Globus pallidus (tissue), 1 donor: ENCODE measurements at places on chromosomes 11 and 22.
A peak's percentile ranks its signal among the peaks of the same experiment; 100 is the strongest.

GRCh38 chr11:46305295-46305694 is 27.8 kb downstream of the CREB3L1 start:
- DNase-seq, result no peak

DNA sequence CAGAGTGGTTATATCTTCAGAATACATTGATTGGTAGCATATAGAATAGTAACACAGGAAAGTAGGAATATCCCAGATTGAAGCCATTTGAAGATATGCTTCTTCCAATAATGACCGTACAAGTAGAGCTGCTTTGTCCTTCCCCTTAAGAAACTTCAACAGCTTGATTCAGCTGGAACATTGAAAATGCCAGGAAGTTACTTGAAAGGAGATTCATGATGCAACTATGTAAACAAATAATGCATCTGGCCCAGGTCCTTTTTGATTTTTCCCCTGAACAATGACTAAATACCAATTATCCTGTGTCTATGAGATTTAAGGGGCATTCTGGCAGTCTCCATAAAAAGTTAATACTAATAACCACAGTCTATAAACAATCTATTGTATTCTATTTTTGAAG is 3.0 kb downstream of the DKK3 start:
- DNase-seq, result no peak

GRCh38 chr22:27329966-27330645 is 471.4 kb downstream of the MN1 start:
- DNase-seq, result no peak

DNA sequence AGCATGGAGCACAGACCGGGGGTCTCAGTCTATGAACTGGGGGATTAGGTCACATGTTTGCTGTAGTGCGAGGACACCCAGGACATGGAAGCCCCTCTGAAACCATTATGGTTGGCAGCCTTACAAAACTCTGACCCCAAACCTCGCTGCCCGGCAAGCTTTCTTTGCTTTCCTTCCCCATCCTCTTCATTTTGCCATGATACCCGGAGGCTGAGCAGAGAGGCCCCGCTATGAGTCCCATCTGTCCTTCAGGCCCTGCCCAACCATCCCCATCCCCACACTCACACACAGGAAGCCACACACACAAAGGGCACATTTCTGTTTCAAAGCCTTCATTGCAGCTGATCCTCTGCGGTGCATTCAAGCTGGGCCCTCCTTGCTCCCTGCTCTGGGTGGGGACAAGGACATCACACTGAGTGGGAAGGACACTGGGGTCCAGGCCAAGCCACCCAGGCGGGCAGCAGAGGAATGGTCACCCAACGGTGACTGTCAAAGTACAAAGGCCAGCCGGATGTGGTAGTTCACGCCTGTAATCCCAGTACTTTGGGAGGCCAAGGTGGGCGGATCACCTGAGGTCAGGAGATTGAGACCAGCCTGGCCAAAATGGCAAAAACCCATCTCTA is 176.5 kb downstream of the CTTN start:
- DNase-seq, result no peak

GRCh38 chr11:8263769-8264410 is at the start of gene LMO1:
TSS of gene LMO1 (minus strand) at chr11:8263878. CDS start at chr11:8263362, 516 bp downstream.
- peak; percentile 58 for DNase-seq

- DNase-seq, result no peak
Measured at GRCh38 chr22:41302021-41302767, 869 bp downstream of the ZC3H7B start.

DNA sequence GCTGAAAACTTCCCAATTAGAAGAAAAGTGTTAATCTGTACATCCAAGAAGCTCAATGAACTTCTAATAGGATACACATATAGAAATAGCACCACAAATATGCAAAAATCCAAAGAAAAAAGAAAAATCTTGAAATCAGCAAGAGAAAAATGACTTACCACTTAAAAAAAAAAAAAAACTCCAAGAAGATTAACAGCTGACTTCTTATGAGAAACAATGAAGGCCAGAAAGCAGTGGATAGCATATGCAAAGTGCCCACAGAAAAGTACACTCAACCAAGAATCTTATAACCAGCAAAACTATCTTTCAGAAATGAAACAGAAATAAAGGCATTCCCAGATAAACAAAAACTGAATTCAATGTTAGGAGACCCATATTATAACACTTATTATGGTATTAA is 29.9 kb upstream of the OR5B12 start:
- no peak for DNase-seq

DNA sequence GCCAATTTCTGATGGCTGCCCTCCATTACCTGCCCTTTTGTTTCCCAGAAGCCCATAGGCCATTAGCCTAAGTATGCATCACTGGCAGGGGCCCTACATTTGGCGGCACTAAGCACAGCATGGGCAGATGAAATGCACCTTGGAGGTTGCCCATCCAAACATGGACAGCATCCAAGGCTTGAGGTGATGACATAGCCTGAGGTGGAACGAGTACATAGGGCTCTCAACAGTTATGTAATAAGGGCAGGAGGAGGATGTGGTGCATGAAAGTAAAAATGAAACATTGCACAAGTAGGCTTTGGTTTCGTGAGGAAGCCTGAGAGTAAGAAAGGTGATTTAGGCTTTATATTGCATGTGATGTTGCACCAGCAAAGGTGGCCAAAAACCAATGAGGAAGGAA is 148.1 kb downstream of the FAM76B start:
- no peak for DNase-seq

GRCh38 chr22:43180670-43181069 is 6.3 kb downstream of the TTLL12 start:
- no peak for DNase-seq

GRCh38 chr11:72466410-72466809 is 32.1 kb upstream of the CLPB start:
- no peak for DNase-seq

DNA sequence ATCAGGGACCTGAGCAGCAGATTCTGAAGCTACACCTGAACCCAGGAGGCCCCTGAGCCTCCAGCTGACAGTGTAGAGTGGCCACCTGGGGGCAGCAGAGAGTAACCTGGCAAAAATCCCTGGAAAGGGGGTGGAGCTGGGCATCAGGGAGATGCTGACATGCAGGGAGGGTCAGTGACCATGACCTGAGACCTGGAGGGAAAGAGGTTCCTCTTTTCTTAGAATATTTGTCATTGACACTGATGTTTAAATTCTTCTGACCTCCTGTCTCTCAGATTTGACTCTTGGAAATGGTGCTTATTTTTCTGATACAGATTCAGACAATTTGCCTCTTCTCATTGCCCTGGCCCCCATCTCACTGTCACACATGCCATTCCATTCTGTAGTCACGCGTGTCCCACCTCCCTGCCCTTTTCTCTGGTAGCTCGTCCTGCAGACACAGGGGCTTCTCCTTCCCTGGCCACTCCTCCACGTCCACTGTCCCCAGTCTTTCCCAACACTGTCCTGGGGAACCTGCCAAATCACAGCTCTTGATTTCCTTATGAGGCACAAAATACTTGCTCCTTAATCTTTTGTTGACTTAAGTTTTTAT is 117.2 kb upstream of the IGLL5 start:
- DNase-seq, result no peak

DNA sequence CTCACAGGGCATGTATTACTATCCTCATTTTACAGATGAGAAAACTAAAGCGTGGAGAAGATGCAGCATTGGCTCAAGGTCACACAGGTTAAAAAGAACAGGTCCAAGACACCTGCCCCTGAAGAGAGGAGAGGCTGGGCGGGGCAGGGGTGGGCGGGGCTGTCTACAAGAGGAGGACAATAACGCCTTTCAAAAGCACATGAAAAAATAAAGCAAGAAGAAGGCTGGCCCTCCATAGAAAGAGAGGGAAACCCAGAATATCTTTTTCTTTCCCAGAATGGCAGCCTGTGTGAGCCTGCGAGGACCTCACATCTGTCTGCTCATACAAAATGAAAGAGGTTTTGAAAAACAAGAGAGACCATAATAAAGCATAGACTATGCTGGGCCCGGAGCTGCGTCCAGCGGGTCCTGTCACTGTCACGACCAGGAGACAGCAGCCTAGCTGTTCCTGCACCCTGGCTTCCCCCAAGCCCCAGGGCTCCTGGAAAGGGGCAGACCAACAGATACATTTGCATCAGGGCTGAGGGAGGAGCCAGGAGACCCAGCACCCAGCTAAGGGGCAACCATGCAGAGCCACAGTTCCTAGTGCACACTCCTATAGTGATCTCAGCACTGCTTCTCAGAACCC is 61.6 kb downstream of the DSCAML1 start:
- peak; percentile 82 for DNase-seq

DNA sequence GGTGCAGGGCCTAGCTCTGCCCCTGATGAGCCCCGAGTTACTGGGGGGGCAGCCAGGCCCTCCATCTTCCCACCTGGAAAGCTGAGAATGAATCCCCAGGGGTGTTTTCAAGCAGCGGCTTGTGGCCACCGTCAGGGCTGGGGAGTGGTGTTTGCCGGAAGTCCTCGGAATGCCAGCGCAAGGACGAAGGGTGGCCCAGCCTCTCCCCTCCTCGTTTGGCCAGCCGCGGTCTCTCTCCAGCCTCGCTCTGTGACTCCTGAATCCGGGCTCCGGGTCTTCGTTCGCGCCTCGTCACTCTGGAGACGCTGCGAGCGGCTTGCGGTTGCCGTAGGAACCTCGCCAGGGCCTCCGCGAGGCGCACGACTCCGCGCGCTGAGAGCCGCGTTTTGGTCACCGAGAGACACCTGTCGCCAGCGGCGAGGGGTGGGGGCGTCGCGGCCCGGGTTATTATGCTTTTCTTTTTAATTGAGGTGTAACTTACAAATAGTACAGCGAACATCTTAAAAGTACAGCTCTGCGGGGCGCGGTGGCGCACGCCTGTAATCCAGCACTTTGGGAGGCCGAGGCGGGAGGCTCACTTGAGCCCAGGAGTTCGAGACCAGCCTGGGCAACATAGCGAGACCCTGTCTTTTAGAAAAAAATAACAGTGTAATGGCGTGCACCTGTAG is 6.3 kb upstream of the KDELR3 start:
- DNase-seq, result peak; percentile 60

GRCh38 chr22:21646608-21647590 is 4.8 kb downstream of the SDF2L1 start:
- peak; percentile 67 for DNase-seq

- no peak for DNase-seq
Measured at GRCh38 chr11:116852261-116853031, 15.0 kb upstream of the APOA1 start.

DNA sequence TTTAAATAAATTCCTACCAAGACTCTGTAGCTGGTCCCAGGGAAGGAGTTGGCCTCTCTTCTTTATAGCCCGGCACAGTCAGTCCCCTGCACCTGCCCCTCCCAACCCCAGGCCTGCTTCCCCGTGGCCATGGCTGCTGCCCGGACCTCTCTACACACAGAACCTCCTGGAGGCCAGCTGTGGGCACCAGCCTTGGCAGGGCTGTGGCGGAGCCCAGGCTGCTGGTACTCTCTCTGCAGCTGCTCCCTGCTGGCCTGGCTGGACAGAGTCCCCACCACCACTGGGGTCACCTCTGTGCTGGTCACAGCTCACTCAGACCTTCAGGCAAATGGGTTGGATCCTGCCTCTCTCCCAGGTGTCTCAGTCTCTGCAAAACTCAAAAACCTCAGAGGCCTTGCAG is 69.3 kb downstream of the LRP5 start:
- DNase-seq, result no peak

DNA sequence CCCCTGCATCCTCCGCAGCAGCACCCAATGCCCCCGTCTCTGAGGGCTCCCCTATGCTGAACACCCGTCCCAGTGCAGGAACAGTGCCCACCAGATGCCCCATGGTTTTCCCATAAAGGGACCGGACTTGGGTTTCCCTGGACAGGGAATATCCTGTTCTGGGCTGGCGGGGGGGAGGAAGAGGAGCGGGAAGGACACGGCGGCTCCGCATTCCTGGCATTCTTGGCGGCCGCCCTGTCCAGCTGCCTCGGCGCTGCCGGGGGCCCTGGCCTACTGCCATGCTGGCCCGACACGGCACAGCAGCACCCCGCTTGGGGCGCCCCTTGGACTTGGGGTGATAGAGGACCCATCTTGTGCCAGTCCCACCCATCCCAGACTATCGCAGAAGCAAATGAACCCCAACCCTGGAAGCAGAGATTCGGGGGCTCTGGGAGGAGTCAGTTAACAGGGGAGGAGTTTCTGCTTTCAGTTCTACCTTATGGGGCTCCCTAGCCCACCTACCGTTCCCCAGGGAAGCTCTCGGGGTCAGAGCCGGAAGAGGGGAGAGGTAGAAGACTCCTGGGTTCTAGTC is 23.7 kb upstream of the CBX7 start:
- DNase-seq, result no peak

DNA sequence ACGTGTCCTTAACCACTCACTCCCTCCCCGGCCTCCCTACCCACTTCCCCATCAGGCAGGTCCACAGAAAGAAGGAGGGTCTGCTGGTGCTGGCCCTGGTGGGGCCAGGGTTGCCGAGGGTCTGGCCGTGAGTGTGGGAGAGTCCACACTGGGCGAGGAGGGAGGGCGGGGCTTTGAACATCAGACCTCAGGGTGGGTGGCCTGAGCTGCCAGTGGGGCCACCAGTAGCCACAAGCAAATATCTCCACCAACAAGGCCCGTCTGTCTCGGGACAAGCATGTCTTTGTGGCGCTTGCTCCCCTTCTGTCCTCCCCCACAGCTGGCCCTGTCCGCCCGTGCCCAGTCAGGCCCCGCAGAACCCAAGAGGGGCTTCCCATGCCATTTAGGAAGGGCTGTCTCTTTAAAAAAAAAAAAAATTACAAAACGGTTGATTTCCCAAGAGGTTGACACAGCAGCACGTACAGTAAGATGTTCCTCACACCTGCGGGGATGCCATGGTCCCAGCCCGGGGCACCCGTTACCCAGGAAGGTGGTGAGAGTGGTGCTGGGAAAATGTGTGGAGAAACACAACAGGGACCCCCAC is 17.7 kb upstream of the TALDO1 start:
- peak; percentile 97 for DNase-seq

DNA sequence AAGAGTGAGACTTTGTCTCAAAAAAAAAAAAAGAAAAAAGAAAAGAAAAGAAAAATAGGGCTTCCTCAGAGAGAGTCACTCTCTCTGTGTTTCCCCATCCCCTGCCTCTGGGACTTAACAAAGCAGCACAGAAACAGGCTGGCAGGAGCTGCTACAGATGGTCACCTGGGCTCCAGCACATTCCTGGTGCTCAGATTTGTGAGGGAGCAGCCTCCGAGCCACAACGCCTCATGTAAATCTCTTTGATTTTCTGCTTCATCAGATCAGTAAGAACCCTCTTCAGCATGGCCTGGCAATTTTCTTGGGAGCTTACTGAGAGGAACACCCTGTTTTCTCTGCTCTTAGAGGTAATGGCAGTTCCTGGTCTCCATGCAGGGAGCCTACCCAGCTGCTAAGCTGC is 15.2 kb upstream of the LDHA start:
- no peak for DNase-seq

- peak; percentile 82 for DNase-seq
Measured at GRCh38 chr22:46013460-46014416, 36.8 kb upstream of the WNT7B start.

GRCh38 chr22:32707971-32708370 is 93.5 kb upstream of the TIMP3 start:
- DNase-seq, result no peak

GRCh38 chr11:36736103-36736502 is 138.1 kb upstream of the RAG2 start:
- DNase-seq, result no peak

DNA sequence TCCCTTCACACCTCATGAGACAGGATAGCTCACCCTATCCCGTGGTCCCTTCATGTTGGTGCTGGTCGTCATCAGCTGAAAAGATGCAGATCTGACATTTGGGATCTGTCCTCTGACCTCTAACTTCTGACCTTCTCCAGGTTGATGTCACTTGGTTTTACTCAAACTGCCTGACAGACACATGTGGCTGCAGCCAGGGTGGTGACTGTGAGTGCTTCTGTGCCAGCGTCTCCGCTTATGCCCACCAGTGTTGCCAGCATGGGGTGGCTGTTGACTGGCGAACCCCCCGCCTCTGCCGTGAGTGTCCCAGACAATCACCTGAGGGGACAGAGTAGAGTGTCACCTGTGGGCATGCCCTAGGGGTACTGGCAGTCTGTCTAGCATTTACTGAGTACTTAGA is 49.7 kb downstream of the OTOG start:
- DNase-seq, result no peak
